Activated T-cell treated with anti-CD3 and anti-CD28 coated beads, Interleukin-2, amount 50 U/mL, for 48 hours (primary cell): ENCODE measurements at places on chromosomes 2 and 18.

- no peak for DNase-seq
These were observed 36.3 kb downstream of the GALNT1 start for GRCh38 chr18:35617865-35618264.

DNA sequence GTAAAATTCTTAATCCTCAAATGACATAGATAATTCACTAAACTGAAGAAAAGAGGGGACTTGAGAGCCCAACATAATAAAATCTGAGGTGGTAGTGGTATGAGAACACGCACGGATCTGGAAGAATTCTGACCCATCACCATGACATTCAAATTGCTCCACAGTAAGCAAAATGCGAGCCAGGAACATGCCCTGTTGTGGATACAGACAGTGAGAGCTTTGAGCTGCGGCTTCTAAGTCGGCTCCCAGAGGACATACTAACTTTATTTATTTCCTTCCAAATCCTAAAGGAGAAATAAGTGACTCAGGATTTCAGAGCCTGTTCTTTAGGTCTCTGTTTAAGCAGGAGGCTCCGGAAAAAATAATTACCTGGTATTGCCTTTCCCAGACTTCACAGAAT lies 143.4 kb upstream of the SMAD7 start:
- no peak for DNase-seq

DNA sequence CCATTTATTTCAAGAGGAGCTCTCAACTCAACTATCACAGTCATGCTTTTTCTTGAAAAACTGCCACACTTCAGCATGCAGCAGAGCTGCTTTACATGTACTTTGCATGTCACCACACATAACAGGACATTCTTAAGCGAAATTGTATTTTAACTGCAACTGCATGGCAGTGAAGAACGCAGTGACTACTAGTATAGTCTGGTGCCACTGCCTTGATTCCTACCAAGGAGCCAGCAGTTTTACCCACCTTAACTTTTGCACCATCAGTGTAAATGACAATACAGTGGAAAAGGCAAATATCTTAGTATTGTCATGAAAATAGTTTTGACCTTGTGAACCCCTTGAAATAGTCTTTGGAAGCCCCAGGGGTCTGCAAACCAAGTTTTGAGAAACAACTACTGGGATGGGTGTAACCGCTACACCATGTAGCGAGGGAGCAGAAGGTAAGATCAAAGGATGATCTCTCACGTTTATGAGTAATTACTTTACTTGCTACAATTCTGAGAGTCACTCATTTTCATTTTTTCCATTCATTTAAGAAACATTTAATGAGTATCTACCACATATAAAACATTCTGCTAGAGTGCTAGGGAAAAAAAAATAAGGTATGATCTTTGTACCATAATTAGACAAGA lies 32.3 kb upstream of the MPP4 start:
- peak; percentile 19 for DNase-seq

- no peak for DNase-seq
These were observed 75.0 kb upstream of the SLC25A52 start for GRCh38 chr18:31835528-31836133.

- DNase-seq: no peak
These were observed 302.2 kb upstream of the MAP2 start for GRCh38 chr2:209121691-209122090.

DNA sequence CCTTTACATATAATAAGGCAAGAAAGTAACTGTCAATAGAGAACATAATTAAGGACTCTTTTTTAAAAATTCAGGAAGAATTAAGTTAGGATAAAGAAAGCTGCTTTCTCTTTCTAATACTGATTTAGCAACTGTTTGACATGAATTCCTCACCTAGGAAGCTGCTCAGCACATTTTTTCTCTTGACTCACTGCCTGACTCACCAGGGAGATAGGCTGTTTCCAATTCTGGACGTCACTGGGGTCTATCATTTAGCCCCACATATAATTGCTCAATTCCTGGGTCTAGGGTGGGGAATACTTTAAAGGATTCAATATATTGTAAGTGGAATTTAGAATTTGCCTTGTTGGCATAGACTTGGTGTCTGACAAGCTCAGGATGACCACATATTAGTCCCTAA lies 50.8 kb upstream of the UGP2 start:
- DNase-seq: no peak

GRCh38 chr2:239274391-239275043 lies 126.3 kb downstream of the HDAC4 start:
- peak; percentile 67 for DNase-seq

- no peak for DNase-seq
These were observed 45.9 kb downstream of the MARCO start for GRCh38 chr2:118987886-118988285.

DNA sequence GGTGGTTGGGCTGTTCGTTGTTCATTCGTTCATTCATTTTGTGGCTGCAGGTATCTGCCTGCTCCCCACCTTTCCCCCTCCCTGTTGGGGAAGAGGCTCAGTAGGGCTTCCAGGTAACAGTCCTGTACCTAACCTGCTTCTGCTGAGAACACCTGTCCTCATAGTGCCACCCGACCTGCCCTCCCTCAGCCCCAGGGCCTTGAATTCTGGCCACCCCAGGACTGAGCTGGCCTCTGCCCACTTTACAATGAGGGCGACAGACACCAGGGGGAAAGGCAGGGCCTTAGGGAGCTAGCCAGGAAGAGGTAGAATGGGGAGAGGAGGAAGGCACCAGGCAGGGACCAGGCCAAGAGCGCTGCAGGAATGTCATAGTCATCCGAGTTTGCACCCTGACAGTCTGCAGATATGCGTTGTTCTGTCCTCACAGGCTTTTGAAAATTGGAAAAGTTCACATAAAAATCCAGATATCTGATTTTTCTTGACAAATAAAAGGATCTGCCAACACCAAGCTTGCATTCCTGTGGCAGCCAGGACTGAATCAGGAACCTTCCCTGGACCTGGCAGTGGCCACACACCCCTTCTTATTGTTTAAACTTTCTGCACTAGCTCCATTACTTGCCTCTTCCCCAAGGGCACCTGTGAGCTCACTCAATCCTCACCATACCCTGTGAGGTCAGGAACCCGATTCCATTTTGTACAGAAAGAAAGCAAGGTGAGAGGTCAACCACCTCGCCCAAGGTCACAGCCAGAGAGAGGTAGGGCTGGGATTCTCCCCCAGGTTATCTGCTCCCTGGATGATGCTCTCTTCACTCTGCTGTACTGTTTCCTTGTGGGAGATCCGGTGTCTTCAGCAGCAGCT lies 35.3 kb upstream of the MRPL33 start:
- no peak for DNase-seq

- no peak for DNase-seq
These were observed 189.1 kb downstream of the WDPCP start for GRCh38 chr2:63399156-63399555.

GRCh38 chr2:49236316-49236715 lies 82.0 kb upstream of the FSHR start:
- no peak for DNase-seq
